Stimulated activated CD4-positive, alpha-beta T cell treated with anti-CD3 and anti-CD28 coated beads, Interleukin-1b, Interleukin-23, amount 100 ng/mL, for 1 hour (primary cell): ENCODE measurements at places on chromosomes 7 and 10.

GRCh38 chr7:155509359-155509724, 37.0 kb downstream of the CNPY1 start:
- DNase-seq: no peak

DNA sequence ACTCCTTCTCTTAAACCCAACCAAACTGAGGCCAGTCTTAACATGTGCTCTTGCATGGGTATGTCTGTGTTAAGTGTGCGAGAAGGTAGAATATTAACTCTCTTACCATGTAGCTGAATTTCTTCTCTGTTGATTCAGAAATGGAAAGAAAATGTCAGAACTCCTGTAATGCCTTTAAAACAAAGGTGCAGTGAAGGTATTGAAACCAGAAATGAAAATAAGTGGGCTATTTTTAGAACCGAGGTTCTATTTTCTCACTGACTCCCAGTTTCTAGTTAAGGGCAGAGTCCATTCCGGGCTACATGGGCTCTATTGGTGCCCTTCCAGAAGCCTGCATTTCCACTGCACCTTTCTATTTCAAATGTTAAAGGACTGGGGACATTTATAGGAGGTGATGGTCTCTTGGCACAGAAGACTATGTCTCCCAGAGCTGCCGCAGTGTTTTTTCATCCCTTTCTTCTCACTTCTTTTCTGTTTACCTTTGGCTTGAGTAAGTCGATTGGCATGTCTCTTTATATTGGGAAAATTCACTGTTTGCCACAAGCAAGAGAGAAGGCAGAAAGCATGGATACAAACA, 174.9 kb downstream of the LRMDA start:
- DNase-seq: no peak

DNA sequence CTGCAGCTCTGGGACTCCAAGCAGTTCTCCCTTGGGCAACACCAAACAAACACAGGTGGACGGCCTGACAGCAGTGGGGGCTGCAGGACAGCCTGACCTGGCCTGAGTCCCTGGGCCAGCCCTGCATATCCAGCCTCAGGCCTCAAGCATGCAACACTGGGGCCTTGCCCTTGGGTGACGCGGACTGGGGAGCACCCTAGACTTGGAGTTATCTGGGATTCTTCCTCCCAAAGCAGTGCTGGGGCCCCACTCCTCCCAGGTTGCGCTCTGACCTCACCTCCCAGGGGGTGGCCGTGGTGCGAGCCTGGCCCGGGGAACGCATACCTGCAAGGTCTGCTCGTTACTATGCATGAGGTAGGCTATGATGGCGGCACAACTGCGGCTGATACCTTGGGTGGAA, 6.2 kb upstream of the TMEM120A start:
- DNase-seq: no peak

- DNase-seq: no peak
Observed at GRCh38 chr10:29862923-29863614, 196.3 kb downstream of the JCAD start.

GRCh38 chr7:157018328-157018996, 8.0 kb upstream of the MNX1 start:
- no peak for DNase-seq

DNA sequence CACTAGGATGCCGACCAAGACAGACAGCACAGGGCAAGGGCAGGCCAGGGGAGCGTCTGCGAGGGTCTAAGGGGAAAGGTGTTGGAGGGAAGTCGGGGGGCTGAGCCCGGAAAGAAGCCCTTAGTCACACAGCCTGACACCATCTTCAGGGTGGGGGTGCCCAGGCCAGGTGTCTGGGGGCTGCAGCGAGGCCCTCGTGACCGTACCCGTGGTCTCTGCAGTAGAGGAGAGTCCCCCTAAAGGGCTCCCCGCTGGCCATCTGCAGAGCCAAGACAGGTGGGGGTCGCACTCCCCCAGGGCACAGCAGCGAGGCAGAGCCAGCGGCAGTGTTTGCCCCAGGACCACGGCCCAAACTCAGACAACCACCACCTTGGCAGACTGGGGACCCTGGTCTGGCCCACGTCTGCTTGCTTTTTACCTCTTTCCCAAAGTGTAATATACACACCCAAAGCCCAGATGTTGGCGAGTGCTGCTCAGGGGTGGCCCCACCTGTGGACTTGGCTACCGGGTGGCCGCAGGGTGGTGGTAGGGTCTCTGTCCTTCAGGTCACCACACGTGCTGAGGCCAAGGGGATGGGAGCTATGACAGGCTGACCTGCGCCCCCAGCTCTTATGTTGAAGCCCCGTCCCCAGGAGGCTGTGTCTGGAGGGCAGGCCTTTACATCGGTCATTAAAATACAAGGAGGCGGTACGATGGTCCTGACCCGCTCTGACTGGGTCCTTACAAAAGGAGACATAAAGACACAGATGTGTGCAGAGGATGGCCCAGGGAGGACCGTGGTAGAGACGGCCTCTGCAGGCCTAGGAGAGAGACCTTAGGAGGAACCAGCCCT, 107.4 kb downstream of the DNAJB6 start:
- no peak for DNase-seq

DNA sequence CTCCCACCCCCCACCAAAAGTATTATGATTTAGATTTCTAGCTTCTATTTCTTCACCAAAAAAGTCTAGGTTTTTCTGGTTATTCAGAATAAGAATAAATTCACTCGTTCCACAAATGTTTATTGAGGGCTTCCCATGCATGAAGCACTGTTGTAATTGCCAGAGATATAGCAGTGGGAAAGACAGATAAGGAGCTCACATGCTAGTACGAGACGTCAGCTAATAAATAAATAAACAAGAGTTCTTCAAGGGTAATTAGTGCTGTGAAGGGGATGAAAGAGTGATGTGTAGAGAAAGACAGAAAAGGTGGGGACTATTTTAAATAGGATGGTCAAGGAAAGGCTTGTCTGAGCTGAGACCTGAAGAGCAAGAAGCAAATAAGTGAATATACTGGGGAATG, 38.1 kb upstream of the SEPTIN7 start:
- DNase-seq: no peak

DNA sequence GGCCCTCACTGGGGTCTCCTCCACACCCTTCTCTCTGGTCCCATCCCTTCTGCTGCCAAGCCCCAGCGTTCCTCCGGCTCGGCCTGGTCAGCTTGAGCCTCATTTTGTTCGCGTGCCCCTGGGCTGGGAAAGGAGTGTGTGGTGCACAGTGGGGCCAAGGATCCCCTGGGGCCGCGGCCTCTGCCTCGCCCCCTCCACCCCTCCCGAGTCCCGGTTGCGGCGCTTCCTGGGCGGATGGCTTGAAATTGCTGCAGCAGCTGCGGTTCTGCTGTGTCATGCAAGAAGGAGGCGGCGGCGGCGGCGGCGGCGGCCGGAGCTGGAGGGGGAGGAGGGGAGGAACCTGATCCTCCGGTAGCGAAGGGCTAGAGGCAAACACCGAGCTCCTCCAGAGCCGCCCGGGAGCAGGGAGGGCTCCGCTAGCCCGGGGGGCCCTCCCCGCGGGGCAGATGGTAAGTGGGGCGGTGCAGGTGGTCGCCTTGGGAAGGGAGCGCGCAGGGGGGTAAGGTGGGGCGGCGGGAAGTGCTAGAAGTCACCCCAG, 217.8 kb upstream of the MKLN1 start:
- DNase-seq: peak; percentile 45

DNA sequence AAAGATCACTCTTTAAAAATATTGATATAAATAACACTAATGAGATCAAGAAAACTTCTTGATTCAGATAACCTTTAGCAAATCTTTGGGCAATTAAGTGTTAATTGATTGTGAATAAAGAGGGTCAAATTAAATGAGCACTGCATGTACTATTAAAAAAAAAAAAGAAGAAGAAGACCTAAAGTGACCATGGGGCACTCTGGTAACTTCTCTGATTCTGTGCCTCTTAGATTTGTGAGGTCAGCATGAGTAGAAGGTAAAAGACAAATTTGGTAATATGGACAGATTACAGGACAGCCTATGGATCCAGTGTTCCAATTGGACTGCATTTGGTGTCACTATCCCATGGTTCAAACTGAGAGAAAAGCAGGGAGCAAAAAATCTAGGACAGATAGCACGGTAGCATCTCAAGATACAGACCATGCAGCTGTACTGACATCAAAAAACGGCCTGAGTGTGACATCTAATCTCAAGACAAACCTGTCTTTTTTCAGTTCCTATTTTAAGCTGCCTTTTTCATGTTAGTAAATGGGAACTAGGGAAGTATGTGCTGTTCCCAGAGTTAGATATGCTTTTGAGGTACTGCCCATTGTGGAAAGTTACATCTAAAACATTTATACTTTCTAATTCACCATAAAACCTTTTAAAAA, 128.0 kb downstream of the KCND2 start:
- no peak for DNase-seq

GRCh38 chr7:47351233-47352154, 230.4 kb downstream of the TNS3 start:
- no peak for DNase-seq

DNA sequence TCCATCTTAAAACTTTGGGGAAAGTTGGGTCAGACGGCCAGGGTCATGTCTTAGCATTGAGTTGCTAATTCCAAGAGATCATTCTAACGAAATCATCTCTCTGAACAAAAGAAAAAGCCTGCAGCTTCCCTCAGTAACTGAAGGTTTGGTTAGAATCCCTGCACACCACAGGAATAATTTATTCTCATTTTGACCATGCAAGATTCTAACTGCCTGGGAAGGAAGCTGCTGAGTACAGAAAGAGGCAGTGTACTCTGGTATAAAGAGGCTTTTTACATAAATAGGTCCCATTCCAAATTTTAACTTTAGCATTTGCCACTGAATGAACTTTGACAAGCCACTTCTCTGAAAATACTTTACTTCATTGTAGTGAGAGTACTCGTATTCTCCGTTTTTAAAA, 76.9 kb upstream of the RSBN1L start:
- no peak for DNase-seq

- DNase-seq: no peak
Observed at GRCh38 chr10:86178401-86179152, 188.0 kb downstream of the GRID1 start.

DNA sequence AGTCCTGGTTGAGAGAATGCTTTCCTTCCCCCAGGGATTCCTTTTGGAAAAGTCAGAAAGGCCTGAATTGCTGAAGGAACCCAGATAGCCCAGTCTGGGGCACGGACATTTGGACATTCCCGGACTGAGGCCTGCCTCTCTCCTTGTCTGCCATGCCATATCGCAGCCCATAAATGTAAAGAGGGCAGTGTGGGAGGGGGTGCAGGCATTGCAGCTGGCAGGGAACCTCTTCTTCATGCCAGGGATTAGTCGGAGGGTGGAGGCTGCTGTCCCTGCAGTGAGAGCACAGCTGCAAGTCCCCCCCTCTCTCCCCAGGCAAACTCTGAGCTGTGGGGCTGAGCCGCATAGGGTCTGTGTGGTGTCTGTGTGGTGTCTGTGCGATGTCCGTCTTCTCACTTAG, 486.0 kb upstream of the MKI67 start:
- no peak for DNase-seq

- no peak for DNase-seq
Observed at GRCh38 chr10:83769281-83769820, 370.0 kb upstream of the GHITM start.

DNA sequence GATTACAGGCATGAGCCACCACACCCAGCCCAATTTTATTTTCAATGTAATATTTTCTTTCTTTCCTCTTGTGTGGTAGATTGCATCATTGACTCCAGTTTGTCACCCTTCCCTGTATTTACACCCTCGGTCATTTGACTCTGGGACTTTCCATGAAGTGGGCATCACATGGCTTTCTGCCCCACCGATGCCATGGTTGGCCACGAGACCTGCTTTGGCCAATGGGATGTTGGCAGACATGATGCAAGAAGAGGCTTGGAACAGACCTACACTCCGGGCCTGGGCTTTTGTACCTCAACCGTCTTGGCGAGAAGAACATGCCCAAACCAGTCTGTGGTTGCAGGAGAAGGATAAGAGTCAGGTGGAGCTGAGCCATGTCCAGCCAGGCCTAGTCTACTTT, 38.8 kb upstream of the CACUL1 start:
- DNase-seq: no peak

GRCh38 chr7:129436335-129436923, 2.2 kb downstream of the STRIP2 start:
- no peak for DNase-seq

DNA sequence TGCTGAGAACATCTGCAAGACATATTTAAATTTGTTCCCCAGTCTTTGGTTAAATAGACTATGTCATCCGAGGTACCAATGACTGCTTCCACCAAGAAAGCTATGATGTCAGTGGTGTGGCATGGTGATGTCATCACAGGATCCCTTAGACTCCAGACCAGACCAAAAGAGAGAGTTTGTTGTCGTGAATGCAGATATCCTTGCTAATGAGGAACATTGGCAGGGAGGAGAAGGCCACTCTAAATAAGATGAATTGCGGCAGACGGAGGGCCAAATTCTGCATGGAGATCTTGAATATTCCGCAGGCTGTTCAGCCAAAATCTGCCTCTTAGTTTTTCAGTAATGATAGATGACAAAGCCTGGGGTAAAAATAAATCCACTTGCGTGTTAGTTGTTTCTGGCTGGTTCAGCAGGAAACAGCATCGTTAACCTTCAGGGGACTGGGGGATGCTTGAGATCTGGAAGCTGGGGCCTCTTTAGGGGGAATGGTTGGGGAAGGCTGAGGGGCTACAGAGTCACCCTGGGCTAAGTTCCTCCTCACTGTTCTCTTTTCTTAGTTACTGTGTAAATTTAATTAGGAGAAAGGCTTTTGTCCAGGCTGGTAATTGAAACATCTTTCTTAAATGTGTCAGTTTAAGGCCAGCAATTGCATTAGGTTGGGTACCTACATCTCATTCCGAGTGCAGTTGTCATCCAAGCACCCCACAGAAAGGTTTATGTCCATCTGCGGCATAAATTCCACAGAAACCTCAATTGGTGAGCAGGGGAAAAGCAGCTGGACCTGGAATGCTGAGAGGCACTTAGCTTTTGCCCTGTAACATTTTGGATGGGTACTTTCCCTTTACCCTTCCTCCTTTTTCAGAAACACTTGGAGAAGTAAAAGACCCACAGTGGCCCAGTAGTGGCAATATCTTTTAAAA, 11.6 kb upstream of the CAMK1D start:
- no peak for DNase-seq

DNA sequence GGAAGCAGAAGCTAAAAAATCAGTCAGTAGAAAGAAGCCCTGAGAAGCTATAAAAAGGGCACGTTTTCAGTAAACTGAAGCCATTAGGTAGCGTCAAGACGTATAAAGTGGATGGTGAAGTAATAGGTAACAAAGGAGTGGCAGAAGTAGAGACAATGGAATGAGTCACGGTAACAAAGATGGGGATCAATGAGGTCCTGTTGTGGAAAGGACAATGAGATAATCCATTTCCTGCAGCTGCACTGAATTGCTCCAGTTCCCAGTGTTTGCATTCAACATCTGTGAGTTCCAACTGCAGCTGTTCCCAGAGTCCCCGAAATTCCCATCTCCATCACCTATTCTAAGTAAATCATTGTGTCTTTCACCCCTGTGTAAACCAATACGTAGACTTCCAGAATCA, 4.8 kb upstream of the HYCC1 start:
- DNase-seq: no peak

- no peak for DNase-seq
Observed at GRCh38 chr10:78907551-78908211, 161.1 kb upstream of the ZMIZ1 start.

- no peak for DNase-seq
Observed at GRCh38 chr7:68718097-68718551, 880.2 kb upstream of the AUTS2 start.

- DNase-seq: no peak
Observed at GRCh38 chr10:124450783-124451057, 885 bp upstream of the NKX1-2 start.
